ENCODE measurements at places on chromosomes 12 and 14. TPM values are rescaled to one million over a fixed set of nuclear protein-coding genes. Genes with fewer than 3 reads are reported as not detected.

GRCh38 chr14:71485833-71486232 lies 446.4 kb upstream of the RGS6 start:
- no peak overlapping the region for H3K4me3 ChIP-seq
- no peaks in the 10 kb centered on the region for H3K27me3 ChIP-seq
- no peak overlapping the region for H3K27ac ChIP-seq

Gene KRT6B
- total RNA-seq = not detected

Gene TAS2R8
- not detected for total RNA-seq

GRCh38 chr12:18643681-18644080 lies 94.1 kb downstream of the PLCZ1 start:
- DNase-seq = peak; percentile 10
- H3K36me3 ChIP-seq = no peaks in the 10 kb centered on the region
- H3K4me1 ChIP-seq = no peaks in the 10 kb centered on the region
- H3K4me3 ChIP-seq = no peak overlapping the region
- no peak overlapping the region for H3K27ac ChIP-seq

Gene HCAR1
- total RNA-seq = not detected

DNA sequence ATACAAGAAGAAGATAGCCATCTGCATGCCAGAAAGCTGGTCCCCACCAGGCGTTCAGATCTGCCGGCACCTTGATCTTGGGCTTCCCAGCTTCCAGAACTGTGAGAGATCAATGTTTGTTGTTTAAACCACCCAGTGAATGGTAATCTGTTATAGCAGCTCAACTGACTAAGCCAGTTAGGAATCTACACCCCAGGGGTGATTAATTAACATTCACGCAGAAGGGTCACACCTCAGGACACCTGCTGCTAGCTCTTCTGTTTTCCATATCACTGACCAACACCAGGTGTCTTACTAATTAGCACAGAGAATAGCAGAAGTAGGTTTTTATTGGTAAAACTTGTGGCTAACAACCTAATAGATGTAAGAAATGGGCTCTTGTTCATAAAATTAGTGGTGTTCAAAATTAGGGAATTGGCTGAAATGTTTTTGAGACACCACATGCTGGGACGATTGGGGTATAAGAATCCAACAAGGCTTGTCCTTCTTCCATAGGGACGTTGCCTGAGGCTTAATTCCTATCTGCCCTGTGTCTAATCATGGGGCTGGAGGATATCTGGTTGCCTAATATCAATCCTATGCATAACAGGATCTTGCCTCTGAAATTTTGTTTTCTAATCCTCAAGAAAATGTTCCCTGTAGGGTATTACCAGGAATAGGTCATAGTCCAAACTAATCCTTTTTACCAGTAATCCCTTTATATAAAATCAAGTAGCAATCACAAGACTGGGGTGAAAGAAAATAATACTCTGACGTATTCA lies 42.0 kb upstream of the CHST11 start:
- H3K27me3 ChIP-seq = no peaks in the 10 kb centered on the region
- H3K4me3 ChIP-seq = no peak overlapping the region
- H3K36me3 ChIP-seq = no peaks in the 10 kb centered on the region
- H3K4me1 ChIP-seq = no peaks in the 10 kb centered on the region
- peak; percentile 10 for DNase-seq

Gene SELPLG
- 0.15 TPM for total RNA-seq

DNA sequence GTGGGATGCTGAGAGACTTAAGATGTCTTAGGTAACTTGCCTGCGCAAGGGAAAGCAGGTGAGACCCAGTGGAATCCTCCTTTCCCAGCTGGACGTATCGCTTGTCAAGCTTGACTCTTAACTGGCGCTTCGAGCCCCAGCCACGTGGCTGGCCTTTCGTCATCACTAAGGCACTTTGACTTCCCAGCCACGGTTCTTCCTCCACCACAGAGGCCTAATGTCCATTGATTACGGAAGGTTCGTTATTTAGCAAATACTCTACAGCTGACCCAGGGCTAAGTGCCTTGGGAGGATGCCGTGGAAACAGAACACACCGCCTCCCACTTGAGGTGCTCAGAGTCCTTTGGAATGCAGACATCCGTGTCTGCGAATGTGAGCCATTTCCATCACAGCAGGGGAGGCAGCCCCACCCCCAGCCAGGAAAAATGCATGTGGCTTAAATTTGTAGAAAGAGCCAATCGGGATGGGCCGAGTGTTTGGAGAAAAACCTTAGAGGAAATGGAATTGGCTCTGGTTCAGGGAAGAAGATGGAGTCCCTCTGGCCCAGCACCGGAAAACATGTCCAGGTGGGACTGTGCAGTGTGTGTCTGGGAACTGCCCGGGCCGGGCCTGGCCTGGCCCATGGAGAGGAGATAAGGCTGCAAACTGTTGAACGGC lies 115.7 kb downstream of the PLXNC1 start:
- no peaks in the 10 kb centered on the region for H3K36me3 ChIP-seq
- no peak for DNase-seq
- no peak overlapping the region for H3K4me3 ChIP-seq
- H3K27ac ChIP-seq = no peak overlapping the region
- H3K27me3 ChIP-seq = no peaks in the 10 kb centered on the region

Gene LRRIQ1
- total RNA-seq = 0.34 TPM

Gene SLC6A12
- total RNA-seq = not detected

GRCh38 chr14:55769877-55770276 lies 189.9 kb downstream of the KTN1 start:
- H3K27ac ChIP-seq = no peak overlapping the region
- H3K4me3 ChIP-seq = no peak overlapping the region
- 0 out of 2 replicates have a peak, but pooled peaks cover 4% of the 10 kb centered on the region for H3K4me1 ChIP-seq
- H3K36me3 ChIP-seq = no peaks in the 10 kb centered on the region

DNA sequence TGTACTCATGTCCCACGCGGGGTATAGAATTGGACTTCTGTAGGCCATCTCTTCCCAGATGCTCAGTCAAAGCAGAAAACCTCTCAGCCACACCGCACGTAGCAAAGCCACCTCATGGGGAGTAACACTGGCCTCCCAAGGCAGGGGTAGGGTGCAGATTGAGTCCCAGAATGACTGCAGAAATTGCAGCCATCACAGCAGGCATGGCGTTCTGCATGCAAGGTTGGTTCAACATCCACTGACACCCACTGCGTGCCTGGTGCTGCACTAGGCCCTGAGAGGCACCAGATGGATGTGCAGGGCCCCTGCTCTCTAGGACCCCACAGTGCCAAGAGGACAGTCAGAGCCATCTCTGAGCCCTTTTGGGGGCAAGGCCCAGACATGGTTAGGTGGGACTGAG lies 39.9 kb downstream of the RAB35 start:
- no peak overlapping the region for H3K27ac ChIP-seq
- no peaks in the 10 kb centered on the region for H3K27me3 ChIP-seq
- H3K4me1 ChIP-seq = no peaks in the 10 kb centered on the region
- no peak overlapping the region for H3K4me3 ChIP-seq
- no peak for DNase-seq

GRCh38 chr12:74293689-74294131 lies 243.9 kb upstream of the ATXN7L3B start:
- no peaks in the 10 kb centered on the region for H3K36me3 ChIP-seq
- DNase-seq = no peak
- no peaks in the 10 kb centered on the region for H3K4me1 ChIP-seq
- no peaks in the 10 kb centered on the region for H3K27me3 ChIP-seq
- no peak overlapping the region for H3K4me3 ChIP-seq

- H3K4me3 ChIP-seq = no peak overlapping the region
- H3K4me1 ChIP-seq = no peaks in the 10 kb centered on the region
- no peak overlapping the region for H3K27ac ChIP-seq
- peaks cover 84% of the 10 kb centered on the region for H3K36me3 ChIP-seq
- no peaks in the 10 kb centered on the region for H3K27me3 ChIP-seq
These were observed 36.1 kb downstream of the SNX6 start for GRCh38 chr14:34593740-34594375.

DNA sequence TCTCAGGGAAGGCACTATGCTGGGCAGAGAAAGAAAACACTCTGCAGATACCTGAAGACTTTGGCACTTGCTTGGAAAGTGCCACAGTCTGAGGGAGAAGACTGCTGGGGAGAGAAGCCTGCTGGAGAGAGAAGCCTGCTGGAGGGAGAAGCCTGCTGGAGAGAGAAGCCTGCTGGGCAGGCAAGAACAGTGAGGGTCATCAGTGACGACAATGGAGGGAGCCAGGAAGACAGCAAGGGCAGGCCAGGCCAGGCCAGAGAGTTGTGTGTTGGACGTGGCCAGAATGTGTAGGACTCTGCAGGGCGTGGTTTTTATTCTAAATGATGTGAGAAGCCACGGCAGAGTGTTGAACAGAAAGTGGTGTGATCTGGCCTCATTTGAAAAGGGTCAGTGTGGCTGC lies 185.3 kb upstream of the ABCD2 start:
- no peak overlapping the region for H3K27ac ChIP-seq
- no peaks in the 10 kb centered on the region for H3K27me3 ChIP-seq
- no peak overlapping the region for H3K4me3 ChIP-seq
- no peak for DNase-seq
- no peaks in the 10 kb centered on the region for H3K4me1 ChIP-seq

- H3K36me3 ChIP-seq = no peaks in the 10 kb centered on the region
- DNase-seq = no peak
- H3K4me1 ChIP-seq = peaks cover 54% of the 10 kb centered on the region
These were observed 9.2 kb upstream of the INF2 start for GRCh38 chr14:104680056-104680805.

GRCh38 chr14:22268875-22269274 lies 320.1 kb downstream of the DAD1 start:
- H3K36me3 ChIP-seq = no peaks in the 10 kb centered on the region
- H3K27ac ChIP-seq = no peak overlapping the region
- H3K4me1 ChIP-seq = no peaks in the 10 kb centered on the region
- no peaks in the 10 kb centered on the region for H3K27me3 ChIP-seq
- no peak overlapping the region for H3K4me3 ChIP-seq

Gene ANHX
- total RNA-seq = not detected

- H3K4me3 ChIP-seq = no peak overlapping the region
- peaks cover 11% of the 10 kb centered on the region for H3K4me1 ChIP-seq
- DNase-seq = no peak
- H3K27ac ChIP-seq = no peak overlapping the region
These were observed 15.5 kb downstream of the UBC start for GRCh38 chr12:124898923-124899294.

DNA sequence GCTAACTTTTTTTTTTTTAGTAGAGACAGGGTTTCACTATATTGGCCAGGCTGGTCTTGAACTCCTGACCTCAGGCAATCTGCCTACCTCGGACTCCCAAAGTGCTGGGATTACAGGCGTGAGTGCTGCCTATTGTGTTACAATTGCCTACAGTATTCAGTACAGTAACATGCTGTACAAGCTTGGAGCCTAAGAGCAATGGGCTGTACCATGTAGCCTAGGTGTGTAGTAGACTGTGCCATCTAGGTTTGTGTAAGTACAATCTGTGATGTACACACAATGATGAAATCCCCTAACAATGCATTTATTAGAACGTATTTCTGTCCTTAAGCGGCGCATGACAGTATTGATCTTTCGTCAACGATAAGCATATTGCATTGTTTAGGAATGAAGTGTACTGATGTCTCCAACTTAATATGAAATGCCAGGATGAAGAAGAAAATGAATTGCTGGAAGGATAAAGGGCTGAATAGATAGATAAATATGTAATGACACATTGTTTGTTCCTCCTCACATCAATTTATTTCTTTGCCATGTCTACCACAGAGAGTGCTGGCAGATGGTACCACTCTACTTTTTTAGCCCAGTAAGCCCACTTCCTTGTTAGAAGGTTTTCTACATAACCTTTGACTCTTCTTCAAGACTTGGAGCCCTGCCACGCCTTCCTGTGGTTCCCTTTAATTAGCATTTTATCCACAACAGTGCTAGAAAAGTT lies 467.5 kb downstream of the VRK1 start:
- H3K36me3 ChIP-seq = no peaks in the 10 kb centered on the region
- DNase-seq = no peak
- no peak overlapping the region for H3K4me3 ChIP-seq
- no peaks in the 10 kb centered on the region for H3K27me3 ChIP-seq

Gene RPGRIP1
- total RNA-seq = not detected

DNA sequence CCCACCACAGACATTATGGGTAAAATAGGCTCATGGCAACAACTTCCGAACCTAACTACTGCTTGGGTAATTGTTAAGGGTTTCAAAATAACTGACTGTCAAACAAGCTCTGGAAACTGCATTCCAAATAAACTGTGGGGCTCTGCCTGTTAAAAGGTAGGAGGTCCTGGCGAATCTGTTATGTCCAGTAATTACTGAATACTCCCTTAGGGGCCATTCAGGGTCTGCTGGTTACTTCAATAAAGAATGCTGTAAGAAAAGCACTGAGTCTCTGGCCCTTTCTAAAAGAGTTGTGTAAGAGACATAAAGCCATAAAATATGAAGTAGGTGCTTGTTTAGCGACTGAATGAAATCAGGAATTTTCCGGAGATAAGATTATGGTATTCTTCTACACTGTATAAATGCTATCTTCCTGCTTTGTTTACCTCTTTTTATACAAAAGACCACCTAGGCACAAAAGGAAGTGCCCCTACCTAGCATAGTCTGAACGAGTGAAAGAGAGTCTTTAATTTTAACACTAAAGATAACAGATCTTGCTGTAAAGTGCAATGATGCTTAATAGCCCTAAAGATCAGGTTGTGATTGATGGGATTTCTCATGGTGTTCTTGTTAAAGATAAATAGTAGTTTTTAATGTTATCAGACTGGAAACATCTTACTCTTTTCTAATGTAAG lies 127.8 kb downstream of the FBXL14 start:
- no peaks in the 10 kb centered on the region for H3K4me1 ChIP-seq
- H3K4me3 ChIP-seq = no peak overlapping the region
- H3K36me3 ChIP-seq = peaks cover 3% of the 10 kb centered on the region
- H3K27ac ChIP-seq = no peak overlapping the region

DNA sequence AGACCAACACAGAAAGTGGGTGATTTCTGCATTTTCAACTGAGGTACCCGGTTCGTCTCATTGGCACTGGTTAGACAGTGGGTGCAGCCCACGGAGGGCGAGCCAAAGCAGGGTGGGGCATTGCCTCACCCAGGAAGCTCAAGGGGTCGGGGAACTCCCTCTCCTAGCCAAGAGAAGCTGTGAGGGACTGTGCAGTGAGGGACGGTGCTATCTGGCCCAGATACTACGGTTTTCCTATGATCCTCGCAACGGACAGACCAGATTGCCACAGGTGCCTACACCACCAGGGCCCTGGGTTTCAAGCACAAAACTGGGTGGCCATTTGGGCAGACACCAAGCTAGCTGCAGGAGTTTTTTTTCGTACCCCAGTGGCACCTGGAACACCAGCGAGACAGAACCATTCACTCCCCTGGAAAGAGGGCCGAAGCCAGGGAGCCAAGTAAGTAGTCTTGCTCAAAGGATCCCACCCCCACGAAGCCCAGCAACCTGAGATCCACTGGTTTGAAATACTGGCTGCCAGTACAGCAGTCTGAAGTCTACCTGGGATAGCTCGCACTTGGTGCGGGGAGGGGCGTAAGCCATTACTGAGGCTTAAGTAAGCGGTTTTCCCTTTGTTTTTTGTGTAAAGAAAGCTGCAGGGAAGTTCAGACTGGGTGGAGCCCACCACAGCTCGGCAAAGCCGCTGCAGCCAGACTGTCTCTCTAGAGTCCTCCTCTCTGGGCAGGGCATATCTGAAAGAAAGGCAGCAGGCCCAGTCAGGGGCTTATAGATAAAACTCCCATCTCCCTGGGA lies 25.5 kb upstream of the NAA30 start:
- no peak overlapping the region for H3K27ac ChIP-seq
- DNase-seq = no peak
- no peaks in the 10 kb centered on the region for H3K27me3 ChIP-seq
- no peaks in the 10 kb centered on the region for H3K36me3 ChIP-seq
- peaks cover 12% of the 10 kb centered on the region for H3K4me1 ChIP-seq

Measured in SJCRH30 (cell line).